ENCODE measurements at places on chromosomes 6 and 20.

DNA sequence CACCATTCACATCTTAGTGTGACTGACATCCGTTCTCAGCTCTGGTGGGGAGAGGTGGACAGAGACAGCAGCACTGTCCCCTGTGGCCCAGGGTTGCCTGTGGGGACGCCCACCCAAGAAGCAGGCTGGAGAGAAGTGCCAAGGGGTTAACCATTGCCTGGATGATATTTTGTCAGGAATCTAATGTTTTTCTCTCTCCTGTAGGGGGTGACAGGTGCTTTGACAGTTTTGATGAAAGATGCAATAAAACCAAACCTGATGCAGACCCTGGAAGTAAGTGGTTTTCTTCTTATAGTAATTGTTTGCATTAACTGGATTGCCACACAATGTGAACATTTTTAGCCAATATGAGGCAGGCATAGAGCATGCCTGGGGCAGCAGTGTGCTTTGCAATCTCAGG lies 99.3 kb downstream of the MTHFD1L start:
- DNase-seq = no peak

DNA sequence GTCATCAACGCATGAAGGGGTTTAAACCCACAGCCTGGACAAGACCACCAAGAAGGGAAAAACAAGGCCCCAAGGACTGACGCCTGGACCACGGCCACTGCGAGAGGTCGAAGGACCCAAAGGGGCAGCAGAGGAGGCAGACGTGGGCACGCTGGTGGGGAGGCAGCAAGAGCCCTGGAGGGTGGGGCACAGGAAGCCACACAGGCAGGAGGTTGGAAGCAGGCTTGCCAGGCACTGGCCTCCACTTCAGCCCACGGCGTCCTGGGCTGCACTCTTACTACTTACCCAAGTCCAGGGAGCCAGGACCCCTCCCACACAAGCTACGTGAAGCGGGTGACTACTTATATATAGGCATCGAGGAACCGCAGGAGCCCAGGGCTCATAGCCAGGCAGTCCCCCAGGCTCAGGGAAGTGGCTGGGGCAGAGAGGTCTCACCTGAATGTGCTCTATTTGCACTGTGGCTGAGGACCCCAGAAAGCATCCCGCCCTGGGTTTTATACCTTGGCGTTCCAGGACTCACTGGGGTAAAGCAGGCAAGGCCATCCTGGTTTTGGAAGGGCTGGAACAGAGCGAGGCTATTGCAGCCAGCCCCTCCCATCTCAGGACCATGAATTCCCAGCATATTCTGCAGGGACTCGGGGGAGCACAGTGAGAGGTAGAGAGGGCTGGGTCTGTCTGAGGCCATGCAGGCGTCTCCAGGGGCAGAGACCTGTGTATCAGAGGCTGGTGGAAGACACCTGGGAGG lies 113.8 kb upstream of the AFDN start:
- no peak for DNase-seq

- DNase-seq = no peak
Observed at GRCh38 chr6:45781890-45782289, 233.8 kb downstream of the CLIC5 start.

- DNase-seq = no peak
Observed at GRCh38 chr6:25178336-25179035, 100.7 kb upstream of the CARMIL1 start.

DNA sequence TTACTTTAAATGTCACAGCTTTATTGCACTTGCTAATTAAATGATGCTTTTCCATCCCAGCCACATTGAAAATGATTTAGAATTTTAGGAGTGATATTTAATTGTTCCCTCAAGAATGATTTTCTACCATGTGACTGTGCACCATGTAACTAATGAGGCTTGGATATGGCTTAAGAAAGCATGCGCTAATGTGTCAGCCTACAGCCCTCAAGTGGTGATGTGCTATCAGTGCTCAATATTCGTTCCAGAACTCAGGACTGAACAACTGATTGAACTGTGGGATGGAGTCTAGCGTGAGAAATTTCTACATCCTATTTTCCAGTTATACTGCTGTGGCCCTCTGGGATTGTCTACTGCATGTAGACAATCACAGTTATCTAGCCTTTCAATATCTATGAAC lies 71.5 kb downstream of the PKIB start:
- no peak for DNase-seq

DNA sequence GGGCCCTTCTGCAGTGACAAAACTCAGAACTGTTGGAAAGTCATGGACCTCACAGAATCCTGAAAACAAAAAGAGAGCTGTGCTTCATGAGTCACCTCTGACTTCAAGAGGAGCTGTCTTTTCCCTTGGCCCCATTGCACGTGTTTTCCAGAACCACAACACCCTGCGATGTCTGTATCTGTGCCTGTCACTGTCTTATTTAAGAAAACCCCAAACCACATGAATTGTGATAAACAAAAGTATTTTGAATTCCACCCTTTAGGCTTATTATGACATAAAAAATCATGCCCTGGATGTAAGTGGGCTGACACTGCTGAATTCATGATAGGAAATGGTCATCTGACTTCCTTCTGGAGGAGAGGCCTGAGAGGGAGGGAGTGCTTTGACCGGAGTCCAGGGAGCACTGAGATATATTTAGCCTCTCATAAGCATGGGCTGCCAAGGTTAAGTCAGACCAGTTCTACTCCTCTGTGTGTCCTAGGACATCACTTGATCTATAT lies 96.4 kb upstream of the DUSP22 start:
- DNase-seq = no peak

DNA sequence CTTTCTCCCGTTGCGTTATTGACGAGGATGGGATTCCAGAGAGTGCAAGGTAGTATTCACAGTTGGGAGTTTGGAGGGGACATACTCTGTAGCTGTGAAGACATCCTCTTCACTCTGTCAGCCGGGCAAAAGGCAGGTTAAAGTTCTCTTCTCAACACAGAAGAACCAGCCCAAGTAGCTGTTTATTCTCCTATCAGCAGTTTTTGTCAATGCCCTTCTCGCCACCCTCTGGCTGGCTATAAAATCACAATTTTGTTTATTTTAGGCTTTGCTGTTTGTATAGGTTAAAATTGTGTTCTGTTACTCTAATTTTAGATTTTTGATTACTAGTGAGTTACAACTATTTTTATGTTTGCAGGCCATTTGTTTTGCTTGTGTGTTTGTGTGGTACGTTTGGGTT lies 37.9 kb upstream of the MAS1 start:
- DNase-seq = no peak

DNA sequence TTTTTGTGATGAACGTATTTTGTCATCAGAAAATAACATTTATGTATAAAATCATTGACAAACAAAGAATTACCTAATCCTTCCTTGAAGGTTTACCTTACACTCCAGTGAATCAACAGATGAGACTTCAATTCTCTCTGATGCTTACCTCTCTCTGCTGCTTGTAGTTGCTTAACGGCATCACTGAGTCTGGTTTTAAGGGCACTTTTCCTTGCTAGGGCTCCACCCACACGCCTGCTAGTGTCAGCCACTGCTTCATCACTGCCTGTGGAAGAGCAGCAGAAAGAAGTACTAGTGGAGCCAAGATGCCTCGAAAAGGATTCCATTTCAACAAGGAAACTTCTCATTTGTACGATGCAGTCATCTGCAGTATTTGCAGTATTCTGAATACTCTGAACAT lies 63.0 kb downstream of the FAM229B start:
- DNase-seq = no peak

DNA sequence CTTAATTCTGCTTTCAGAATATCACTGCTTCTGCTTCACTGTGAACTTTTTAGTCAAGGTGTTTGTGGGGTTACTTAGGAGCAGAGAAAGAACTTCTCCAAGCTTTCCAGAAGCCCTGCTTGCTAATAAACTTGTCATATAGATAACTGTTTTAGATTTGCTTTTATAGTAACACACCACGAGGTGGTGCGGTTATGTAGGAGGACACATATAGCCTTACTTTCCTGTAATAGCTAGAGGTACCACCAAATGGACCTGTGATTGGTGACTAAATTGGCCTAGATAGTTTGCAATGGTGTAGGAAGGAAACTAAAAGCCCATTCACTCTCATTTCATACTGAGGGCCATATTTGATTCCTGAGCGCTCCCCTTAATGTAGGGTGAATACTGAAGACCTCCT lies 52.3 kb upstream of the BCLAF1 start:
- no peak for DNase-seq

GRCh38 chr6:3237761-3238662 lies 10.6 kb upstream of the TUBB2B start:
- DNase-seq = no peak

DNA sequence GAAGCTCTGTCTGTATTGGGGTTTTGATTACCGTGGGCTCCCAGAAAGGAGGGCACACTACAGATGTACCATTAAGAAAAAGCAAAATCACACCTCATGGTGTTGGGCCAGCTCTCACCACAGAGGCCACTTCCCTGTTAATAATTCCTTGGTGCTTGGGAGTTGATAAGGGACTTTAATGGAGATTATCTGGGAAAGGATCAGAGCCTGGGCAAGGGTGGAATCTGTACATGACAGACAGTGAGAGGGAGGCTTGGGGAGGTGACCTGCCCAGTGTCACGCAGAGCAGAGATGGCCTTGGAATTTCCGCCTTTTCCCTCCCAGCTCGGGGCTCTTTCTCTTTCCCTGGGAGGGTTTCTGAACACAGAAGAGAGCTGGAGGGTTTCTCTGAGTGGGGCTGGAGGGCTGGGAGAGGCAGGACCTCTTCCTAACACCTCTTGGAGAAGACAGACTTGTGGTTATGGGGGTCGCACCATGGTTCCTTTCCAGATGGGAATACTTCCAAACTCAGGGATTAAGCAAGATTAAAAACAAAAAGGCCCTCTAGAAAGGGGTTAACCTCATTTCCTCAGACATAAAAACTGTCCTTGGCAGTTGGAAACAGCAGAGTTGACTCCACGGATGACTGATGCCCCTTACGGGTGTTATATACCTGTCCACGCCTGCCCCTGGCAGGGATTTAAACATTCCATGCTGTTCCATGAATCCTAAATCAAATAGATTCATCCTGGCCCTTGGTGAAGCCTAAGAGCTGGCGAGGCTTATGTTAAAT lies 16.8 kb upstream of the KCNK16 start:
- no peak for DNase-seq

DNA sequence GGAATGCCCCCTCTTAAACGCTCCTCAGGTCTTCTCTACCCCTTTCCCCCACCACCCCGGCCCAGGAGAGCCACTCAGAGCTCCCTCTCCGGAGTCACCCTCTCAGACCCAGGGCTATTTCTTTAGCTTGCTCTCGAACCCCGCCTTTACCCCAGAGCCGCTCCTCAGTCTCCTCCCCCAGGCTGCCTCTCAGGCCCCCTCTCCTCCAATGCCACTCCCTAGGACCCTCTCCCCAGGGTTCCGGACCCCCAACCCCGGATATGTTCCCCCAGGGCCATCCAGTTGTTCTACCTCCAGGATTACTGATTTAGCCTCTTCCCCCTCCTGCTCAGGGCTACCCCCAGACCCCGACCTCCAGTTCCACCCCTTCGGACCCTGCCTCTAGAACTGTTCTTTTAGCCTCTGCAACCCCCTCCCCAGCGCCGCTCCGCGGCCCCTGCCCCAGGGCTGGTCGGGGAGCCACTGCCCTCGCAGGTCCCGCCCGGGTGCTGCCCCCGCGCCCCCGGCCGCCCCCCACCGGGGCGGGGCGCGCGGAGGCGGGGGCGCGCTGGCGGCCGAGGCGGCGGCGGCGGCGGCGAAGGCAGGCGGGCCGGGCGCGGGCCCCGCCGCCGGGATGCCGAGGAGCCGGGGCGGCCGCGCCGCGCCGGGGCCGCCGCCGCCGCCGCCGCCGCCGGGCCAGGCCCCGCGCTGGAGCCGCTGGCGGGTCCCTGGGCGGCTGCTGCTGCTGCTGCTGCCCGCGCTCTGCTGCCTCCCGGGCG lies at the start of gene MMP24:
Gene MMP24 (plus strand): TSS at position 565 of the 758 bp plus-strand sequence. CDS start 49 bp downstream, at position 614.
- DNase-seq = no peak

- DNase-seq = no peak
Observed at GRCh38 chr6:143594647-143595046, 83.1 kb upstream of the PHACTR2 start.
